ENCODE measurements at places on chromosomes 1 and 21.
A peak's percentile ranks its signal among the peaks of the same experiment; 100 is the strongest.

DNA sequence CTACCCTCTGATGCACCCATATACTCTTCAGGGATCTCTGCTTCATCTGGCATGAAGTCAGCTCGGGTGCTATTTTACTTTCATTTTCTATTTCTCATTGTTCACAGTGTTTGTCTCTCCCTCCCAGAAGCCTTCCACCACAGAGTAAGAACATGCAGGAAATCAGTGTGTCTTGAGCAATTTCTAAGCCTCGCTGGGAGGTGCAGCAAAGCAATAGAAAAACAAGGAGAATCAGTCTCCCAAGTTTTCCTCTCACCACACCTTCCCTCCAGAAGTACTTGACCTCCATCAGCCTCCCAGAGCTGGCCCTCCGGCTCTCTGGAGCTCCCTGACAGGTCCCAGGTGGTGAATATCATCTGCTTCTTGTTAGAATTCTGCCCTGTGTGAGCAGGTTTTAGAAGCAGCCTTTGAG, 594.7 kb upstream of the CAMK1G start:
- no peak for DNase-seq

GRCh38 chr1:116984406-116985160, 17.0 kb upstream of the CD101 start:
- no peak for DNase-seq

- DNase-seq = no peak
These were observed 150.8 kb downstream of the VPS13D start for GRCh38 chr1:12380326-12381249.

- DNase-seq = no peak
These were observed 10.6 kb downstream of the RXRG start for GRCh38 chr1:165434281-165434680.

DNA sequence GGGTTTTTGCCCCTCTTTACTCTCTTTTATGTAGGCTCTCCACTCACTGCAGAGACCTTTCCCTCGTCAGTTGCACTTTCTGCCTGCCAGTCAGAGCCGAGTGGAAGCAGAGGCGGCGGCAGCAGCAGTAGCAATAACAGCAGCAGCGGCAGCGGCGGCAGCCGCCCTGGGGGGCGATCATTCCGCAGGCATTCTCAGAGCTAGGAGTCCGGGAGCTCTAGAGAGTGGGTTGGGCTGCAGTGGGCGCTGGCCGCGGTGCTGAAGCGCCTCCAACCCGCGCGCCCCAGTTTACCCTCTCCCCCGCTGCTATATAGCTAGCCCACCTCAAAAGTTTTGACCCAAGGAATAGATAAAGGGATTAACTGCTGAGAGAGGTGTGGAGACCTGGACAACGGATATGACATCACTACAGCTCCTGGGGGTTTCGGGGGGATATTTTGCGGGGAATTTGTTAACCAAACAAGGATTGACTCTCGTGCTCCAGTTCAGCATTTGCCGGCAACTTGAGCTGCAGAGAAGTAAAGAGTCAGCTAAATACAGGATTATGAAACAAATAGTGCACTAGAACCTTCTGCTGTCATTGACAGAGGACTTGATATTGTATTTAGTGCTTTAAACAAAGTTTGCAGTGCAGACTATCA, at the start of gene OLFM3:
TSS of gene OLFM3 (minus strand) at position 102 of the 641 bp plus-strand sequence.
- no peak for DNase-seq

DNA sequence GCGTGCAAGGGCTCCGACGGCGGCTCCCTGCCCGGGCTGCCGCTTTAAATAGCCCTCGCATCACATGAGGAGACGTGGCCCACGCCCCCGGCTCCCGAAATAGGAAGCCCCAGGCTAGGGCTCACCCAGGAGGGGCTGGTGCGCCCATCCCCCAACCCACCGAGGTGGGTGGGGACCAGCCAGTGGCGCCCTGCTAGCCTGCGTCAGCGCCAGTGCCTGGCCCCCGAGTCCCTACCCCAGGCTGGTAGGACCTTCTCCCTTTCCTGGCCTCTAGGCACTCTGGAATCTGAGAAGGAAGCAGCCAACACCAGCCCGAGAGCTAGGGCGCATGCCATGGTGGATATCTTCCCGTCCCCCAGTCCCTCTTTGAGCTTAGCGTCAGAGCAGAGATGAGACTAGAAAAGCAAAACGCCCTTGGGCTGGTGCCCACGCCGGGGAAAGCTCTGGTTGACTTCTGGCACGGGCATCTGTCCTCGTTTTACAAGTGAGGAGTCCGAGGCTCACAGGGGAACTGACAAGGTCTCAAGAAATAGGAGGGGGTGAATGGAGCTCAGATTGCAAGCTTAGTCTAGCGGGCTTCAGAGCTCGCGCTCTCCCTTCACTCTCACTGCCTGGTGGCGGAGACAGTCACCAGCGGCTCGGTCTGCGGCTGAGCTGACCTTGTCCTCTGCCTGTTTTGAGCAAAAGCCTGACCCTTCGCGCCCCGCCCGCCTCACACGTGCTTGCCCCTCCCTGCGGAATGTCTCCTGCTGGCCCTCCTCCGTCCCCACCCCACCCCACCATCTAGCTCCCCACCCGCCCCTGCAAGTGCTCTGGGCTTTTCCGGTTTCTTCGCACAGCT, at the start of gene FABP3:
TSS of gene FABP3 (minus strand) at position 21 of the 841 bp plus-strand sequence. CDS start 62 bp downstream, outside the sequence.
- peak; percentile 8 for DNase-seq

DNA sequence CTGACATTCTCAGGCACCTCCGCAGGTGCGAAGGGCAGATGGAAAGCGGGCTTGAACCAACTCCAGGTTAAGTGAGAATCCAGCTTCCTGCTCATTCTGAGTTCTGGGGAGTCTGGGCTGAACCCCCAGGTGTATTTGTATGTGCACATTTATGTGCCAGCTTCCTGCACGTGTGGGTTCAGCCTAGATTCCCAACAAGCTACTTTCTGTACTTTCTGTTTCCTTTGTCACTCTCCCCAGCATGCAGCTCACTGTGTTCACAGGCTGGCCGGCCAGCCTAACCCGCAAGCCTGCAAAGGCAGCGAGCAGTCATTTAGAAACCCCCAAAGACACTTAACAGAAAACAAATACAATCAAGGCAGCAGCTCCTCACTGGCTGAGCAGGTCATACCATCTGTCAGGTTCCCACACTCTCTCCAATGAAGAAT, 1.3 kb upstream of the IL19 start:
- DNase-seq = no peak

- DNase-seq = no peak
These were observed 53.0 kb upstream of the CPLANE2 start for GRCh38 chr1:16289959-16290358.

- DNase-seq = no peak
These were observed 7.5 kb downstream of the ID3 start for GRCh38 chr1:23551849-23552248.

GRCh38 chr1:178497903-178498478, 1.2 kb upstream of the CLEC20A start:
- no peak for DNase-seq

DNA sequence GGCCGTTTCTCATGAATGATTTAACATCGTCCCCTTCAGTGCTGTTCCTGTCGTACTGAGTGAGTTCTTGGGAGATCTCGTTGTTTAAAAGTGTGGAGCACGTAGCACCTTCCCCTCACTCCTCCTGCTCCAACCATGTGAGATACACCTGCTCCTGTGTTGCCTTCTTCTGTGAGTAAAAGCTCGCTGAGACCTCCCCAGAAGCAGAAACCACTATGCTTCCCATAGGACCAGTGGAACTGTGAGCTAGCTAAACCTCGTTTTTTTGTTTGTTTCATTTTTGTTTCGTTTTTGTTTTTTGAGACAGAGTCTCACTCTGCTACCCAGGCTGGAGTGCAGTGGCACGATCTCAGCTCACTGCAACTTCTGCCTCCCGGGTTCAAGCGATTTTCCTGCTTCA, 198.6 kb downstream of the NCAM2 start:
- DNase-seq = no peak

GRCh38 chr1:58709540-58710175, 9.8 kb upstream of the MYSM1 start:
- DNase-seq = no peak

- no peak for DNase-seq
These were observed 36.5 kb downstream of the DDX20 start for GRCh38 chr1:111792249-111792648.

DNA sequence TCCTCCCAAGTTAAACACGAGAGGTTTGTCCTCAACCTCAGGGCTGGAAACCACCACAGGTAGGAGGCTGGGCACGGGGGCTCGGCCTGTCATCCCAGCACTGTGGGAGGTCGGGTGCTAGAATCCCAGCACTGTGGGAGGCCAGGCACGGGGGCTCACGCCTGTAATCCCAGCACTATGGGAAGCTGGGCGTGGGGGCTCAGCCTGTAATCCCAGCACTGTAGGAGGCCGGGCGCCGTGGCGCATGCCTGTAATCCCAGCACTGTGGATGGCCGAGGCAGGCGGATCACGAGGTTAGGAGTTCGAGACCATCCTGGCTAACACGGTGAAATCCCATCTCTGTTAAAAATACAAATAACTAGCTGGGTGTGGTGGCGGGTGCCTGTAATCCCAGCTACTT, 6.7 kb upstream of the CDK11A start:
- no peak for DNase-seq

- DNase-seq = no peak
These were observed 4.3 kb upstream of the CALML6 start for GRCh38 chr1:1910651-1911331.

DNA sequence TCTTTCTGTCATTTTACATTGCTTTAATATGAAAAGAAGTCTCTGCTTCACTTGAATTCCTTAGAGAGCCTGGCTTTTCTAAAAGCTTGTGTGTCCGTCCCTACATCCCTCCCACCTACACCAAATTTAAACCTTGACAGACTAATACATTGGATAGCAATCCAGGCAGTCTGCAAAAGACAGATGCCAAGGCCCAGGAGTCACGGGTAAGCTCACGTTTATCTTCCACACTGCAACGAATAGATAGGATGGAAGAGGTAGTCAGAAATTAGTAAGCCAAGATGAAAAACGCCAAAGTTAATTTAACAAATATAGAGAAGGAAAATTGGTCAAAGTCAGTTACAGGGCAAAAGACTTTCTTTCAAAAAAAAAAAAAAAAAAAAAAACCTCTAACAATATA, 338.1 kb downstream of the SMYD3 start:
- DNase-seq = no peak

- no peak for DNase-seq
These were observed 512.6 kb downstream of the MRPL39 start for GRCh38 chr21:25094695-25095094.

- DNase-seq = no peak
These were observed 299 bp upstream of the PROX1 start for GRCh38 chr1:213987422-213987926.

DNA sequence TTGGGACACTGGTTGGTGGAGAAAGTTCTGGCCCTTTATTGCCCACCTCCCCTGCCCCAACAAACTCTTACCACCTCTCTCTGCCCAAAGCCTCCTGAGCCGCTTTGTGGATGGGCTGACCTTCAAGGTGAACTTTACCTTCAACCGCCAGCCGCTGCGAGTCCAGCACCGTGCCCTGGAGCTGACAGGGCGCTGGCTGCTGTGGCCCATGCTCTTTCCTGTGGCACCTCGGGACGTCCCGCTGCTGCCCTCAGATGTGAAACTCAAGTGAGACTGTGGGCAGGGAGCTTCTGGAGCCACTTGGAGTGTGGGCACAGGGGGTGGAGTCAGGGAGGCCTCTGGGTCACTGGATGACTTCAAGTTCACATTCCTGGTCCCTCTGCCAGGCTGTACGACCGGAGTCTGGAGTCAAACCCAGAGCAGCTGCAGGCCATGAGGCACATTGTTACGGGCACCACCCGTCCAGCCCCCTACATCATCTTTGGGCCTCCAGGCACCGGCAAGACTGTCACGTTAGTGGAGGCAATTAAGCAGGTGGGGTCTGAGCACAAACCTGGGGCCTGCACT, 12.5 kb downstream of the RHOC start:
- DNase-seq = no peak

- DNase-seq = no peak
These were observed 43.2 kb upstream of the PLA2G4A start for GRCh38 chr1:186785503-186785902.

DNA sequence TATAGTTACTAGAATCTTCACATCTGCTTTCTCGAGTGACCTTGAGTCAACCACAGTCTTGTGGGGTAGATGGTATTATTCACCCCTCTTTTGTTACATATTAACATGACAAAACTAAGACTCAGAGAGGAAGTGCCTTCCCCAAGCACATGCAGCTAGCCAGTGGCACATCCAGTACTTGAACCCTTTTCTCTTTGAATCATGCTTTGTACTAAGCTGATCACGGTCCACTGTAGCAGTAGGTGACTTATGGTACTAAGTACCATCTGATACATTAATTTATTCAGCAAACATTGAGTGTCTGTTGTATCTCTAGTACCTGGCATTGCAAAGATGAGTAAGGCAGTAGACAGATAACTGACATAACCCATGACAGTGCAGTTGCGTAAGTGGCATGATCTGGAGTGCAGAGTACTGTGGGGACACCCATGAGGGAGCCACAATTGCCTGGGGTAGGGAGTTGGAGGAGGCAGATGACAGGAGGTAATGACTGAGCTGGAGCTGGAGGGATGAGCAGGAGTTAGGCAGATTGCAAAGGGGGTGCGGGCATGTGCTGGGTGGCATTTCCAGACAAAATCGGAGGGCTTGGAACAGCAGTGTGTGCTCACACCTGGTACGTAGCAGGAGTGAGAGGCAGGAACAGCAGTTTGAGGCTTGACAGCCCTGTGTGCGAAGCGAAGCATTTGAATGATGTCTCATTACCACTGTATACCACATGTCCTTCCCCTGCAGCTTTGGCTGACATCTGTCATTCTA, 29.8 kb downstream of the UCK2 start:
- peak; percentile 91 for DNase-seq

DNA sequence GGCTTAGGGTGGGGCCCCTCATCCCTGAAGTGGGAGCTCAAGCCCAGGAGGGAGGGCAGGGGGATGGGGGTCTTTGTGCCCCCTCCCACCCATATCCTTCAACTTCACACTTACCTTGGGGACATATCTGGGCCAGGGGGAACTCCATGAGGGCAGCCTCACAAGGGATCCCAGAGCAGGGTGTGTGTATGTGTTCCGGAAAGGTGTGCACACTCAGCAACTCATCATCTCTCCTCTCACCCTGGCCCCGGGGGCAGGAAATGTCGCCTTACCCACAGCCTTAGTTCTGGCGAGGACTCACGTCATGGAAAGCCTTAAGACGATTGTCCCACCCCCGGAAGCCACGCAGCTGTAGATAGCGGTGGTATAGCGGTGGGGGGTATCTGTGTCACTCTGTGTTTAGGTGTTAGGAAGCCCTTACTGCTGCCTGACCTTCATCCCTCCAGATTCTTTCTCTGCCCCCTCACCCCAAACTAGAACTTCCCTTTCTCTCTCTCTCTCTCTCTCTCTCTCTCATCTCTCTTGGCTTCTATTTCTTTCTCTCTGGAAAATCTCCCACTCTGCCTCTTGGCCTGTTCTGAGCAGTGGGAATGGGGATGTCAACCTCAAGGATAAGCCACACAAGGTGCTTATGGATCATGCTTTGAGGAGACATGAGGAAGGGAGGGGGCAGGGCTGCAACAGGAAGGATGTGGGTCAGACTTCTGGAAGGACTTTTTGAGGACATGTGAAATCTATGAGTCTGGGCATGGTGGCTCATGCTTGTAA, at the start of gene SH2D2A:
TSS of gene SH2D2A (minus strand) at position 288 of the 768 bp plus-strand sequence. CDS start at position 148, 140 bp downstream.
- DNase-seq = peak; percentile 48

DNA sequence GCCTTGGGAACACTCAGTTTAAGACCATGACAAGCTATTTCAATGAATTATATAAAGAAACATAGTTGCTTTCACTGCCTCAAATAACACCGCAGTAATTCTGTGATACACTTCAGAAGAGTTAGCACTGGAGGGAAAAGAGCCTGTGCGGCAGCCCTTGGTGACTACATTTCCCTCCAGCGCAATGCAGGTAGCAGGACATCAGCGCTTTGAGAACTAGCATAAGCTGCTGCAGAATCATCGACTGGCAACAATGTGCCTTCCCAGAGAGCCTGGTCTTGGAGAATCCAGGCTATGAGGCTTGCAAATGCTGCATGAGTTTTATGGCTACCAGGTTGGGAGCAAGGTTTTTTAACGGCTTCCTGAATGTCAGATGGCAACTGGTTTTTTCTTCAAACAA, 7.5 kb downstream of the NRIP1 start:
- no peak for DNase-seq

Data from HL-60 (cell line).